CD4-positive, alpha-beta T cell treated with Interleukin-21 for 1 hour (primary cell): ENCODE measurements at places on chromosomes 7 and 10.

- DNase-seq = no peak
These were observed 31.1 kb upstream of the SNX13 start for GRCh38 chr7:17971411-17971810.

GRCh38 chr7:48643431-48644013 is 280.8 kb upstream of the CDC14C start:
- no peak for DNase-seq

DNA sequence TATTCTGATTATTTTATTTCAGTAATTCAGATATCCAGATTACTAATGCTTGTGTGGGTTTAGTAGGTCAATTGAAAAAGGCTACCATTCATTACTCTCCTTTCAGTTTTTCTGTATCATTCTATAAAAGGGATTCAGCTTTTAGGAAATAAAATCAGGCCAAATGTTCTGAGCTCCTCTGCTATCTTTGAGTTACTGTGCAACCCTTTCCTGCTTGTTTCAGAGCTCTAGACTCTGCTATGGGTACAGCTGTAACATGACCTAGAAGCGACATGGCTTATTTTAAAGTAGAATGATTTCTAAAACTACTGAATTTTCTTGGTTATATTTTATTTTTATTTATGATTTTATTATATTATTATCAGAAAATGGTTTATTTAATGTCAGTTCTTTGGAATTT is 142.8 kb downstream of the LYZL1 start:
- no peak for DNase-seq

DNA sequence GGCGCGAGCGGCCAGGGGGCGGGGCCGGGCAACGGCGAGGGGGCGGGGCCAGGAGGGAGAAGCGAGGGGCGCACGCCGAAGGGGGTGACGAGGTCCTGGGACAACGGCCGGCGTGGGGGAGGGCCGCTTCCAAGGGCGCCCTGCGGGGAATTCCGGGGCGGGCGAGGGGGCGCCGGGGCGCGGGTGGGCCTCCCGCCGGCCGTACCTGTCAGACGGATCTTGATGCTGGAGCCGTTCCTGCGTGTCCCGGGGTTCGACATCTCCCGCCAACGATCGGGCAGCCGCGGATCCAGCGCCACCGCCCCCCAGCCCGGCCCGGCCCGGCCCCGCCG is 421 bp downstream of the SMURF1 start:
- no peak for DNase-seq

DNA sequence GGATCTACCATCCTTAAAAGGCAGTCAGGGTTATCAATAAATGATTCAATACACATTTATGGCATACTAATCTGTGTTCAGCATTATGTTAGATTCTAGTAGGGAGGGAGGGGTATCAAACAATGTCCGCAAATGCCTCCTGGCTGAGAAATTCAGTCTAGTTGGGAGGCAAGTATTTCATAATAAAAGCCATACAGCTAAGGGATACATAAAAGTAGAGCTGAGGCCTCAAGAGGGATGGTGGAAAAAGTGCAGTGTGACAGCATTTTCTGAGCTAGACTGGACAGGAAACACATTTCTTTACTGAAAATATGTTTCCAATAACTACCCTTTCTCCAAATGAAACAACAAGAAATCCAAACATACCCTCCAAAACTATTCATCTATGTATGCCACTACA is 152.8 kb upstream of the LRRN3 start:
- DNase-seq = no peak

DNA sequence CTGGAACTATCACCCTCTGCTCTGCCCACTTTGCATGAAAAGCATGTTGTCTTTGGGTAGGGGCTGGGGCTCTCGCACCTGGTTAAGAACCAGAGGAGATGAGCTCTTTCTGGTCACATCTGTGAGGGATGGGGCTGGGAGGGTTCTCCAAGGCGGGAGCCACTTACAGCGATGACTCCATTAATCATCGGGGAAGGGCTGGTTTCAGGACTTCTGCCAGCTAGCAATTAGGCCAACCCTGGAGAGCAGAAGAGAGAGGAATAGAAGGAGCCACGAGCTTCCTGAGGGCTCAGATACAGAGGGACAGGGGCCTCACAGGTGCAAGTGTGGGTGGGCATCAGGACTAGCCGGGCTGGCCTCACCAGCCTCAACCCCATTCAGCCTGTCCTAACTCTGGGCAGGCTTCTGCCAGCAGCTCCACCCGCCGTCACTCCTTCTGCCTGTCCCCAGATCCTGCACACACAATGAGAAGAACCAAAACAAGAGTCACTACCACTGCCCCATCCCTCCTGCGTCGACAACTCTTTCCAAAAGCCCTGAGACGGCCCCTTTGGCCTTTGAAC is 8.4 kb downstream of the AQP1 start:
- DNase-seq = no peak

- no peak for DNase-seq
These were observed 114.5 kb downstream of the TMEM130 start for GRCh38 chr7:98755138-98755898.

GRCh38 chr7:66529883-66530610 is 98.6 kb upstream of the KCTD7 start:
- DNase-seq = no peak

DNA sequence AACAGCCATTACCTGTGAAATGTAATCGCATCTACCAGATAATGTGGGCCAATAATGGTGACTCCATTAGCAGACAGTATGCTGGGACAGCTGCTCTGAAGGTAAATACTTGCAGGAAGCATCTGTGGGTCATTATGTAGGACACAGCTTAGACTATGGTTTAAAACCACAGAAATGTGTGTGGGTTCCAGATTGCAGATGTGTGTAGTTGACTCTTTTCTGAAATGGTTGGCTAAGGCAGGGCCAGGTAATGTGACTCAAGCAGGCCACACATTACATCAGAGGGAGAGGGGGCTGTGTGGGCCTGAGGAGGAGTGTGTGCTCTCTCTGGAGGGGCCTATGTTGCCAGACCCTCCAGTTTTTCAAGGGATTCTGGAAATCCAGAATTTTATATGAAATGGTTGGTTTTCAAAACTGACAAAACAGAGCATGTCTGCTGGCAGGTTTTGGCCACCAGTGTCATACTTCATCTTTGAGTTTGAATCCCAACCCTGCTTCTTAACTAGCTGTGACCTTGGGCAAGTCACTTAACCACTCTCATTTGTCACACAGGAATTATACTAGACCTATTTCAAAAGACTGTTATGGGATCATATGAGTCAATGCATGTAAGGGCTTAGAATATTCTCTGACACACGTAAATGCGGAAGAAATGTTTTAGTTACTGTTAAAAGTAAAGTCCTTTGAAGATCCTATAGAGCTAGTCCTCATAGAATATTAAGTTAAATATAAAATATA is 64.5 kb downstream of the MCMBP start:
- no peak for DNase-seq

GRCh38 chr7:131098527-131098926 is 229.1 kb upstream of the MKLN1 start:
- DNase-seq = peak; percentile 15

GRCh38 chr10:62853710-62854109 is 37.5 kb upstream of the EGR2 start:
- peak; percentile 14 for DNase-seq

DNA sequence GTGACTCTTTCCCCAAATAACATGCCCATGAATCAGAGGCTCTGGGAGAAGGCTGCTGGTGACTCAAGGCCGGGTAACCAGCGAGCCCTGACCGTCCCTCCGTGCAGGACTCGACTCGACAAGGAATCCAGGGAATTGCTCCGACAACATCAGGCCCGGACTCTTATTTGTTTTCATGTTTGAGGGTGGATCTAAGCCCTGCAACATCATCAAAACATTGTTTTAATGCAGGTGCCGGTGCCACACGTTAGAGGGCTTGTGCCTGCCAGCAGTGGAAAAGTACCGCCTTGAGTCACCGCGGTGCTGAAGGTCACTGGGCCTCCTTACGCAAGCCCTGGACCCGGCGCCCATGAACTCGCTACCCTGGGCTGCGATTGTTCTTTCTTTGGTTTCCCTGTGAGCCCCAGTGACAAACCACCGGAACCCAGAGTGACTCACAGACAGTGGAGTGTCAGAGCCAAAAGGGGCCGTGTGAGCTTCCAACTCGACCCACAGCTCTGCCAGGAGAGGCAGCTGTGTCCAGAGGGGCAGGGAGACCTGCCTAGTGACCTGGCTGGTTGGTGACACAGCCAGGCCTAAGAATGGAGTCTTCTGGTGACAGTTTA is 139.4 kb upstream of the SHH start:
- DNase-seq = no peak

DNA sequence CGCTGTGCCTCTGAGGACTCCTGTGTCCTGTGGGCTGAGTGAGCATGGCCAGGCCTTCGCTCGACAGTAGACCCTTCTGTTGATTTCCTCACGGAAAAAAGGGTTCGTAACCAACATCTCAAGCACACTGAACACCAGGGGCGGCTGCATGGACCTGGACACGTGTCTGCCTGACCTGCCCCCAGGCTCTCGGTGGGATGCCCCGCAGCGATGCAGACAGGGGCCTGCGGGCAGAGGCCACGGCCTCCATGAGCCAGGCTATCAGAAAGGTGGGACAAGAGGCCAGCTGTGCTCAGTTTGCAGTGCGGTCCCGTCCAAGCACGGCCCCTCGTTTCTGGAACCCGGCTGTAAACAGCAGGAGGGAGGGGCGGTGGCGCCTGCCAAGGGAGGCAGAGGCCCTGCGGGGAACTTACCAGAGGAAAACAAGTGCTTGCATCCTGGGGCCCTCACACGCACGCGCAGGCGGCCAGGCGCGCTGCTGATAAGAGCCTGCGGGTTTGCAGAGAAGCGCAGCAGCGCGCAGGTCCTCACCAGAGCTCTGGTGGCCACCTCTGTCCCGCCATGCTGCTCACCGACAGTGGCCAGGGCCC is 10.6 kb downstream of the GPR146 start:
- peak; percentile 46 for DNase-seq
